Right atrium auricular region (tissue), 2 donors: ENCODE measurements at places on chromosomes 4 and X. TPM values are rescaled to one million over a fixed set of nuclear protein-coding genes. Genes with fewer than 3 reads are reported as not detected.
A peak's percentile ranks its signal among the peaks of the same experiment; 100 is the strongest.

GRCh38 chr4:67546004-67546356 is 677 bp upstream of the CENPC start:
- H3K27ac ChIP-seq, result peak overlapping the region; percentile 93
- no peaks in the 10 kb centered on the region for H3K36me3 ChIP-seq
- H3K27me3 ChIP-seq, result no peaks in the 10 kb centered on the region

DNA sequence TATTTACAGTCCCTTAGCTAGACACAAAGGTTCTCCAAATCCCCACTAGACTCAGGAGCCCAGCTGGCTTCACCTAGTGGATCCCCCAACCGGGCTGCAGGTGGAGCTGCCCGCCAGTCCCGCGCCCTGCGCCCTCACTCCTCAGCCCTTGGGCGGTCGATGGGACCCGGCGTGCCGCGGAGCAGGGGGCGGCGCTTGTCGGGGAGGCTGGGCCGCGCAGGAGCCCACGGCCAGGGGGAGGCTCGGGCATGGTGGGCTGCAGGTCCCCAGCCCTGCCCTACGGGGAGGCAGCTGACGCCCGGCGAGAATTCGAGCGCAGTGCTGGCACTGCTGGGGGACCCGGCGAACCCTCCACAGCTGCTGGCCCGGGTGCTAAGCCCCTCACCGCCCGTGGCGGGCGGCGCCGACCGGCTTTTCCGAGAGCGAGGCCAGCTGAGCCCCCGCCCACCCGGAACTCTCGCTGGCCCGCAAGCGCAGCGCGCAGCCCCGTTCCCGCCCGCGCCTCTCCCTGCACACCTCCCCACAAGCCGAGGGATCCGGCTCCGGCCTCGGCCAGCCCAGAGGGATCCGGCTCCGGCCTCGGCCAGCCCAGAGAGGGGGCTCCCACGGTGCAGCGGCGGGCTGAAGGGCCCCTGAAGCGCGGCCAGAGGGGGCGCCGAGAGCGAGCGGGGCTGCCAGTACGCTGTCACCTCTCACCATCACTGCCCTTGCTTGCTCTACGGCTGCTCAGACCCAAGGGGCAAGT is 39.4 kb downstream of the WFS1 start:
- DNase-seq, result no peak
- peaks cover 12% of the 10 kb centered on the region for H3K4me1 ChIP-seq
- H3K4me3 ChIP-seq, result peak overlapping the region; percentile 39
- H3K36me3 ChIP-seq, result no peaks in the 10 kb centered on the region
- H3K27ac ChIP-seq, result no peak overlapping the region
- H3K27me3 ChIP-seq, result no peaks in the 10 kb centered on the region

- no peak overlapping the region for H3K27ac ChIP-seq
- no peaks in the 10 kb centered on the region for H3K27me3 ChIP-seq
- H3K4me1 ChIP-seq, result no peaks in the 10 kb centered on the region
- H3K4me3 ChIP-seq, result no peak overlapping the region
- no peak for DNase-seq
These were observed 294.6 kb upstream of the NRK start for GRCh38 chrX:105527759-105528158.

DNA sequence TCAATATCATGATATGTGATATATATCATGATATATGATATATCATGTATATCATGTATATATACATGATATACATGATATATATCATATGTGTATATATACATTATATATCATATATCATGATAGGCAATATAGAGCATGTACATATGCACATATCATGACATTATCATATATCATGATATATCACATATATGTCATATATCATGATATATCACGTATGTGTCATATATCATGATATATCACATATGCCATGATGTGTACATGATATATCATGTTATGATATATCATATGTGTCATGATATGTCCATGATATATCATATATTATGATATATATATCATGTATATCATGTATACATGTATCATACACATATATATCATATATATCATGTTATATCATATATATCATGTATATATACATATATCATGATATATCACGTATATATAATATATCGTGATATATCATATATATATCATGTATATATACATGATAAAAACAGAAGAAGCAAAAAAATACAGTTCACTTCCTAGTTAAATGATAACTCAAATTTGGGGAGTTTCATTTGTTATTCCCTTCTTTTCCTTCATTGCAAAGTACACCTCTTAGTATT is 670.1 kb upstream of the EPHA5 start:
- DNase-seq, result no peak
- no peaks in the 10 kb centered on the region for H3K27me3 ChIP-seq
- H3K4me1 ChIP-seq, result no peaks in the 10 kb centered on the region
- H3K4me3 ChIP-seq, result no peak overlapping the region
- H3K36me3 ChIP-seq, result no peaks in the 10 kb centered on the region

DNA sequence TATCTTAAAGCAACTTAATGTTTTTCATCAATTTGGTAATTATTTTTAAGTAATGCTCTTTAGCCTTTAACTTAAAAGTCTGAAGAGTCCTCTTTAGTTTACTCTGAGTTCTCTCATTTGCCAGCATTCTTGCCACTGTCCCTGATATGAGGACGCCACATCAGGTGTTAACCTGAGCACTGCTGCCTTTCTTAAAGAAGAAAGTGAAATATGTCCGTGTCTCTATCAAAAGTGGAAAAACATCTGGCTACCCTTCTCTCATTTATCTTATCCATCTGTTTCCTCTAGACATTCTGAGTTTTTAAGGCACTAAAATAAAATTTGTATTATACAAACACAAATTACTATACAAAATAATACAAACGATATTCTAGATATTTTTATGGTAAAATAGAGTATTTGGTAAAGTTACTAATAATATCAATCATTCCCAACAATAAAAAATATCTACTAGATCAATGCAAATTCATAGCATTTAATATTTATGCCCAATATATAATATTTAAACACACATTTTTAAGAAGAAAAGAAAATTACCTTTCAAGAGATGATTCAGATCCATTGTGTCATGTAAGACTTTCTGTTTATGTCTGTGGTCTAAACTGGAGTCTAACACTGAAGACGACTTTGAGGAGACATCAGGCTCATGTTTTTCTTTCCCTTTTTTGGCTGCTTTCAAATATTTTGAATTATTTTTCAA is 14.0 kb downstream of the CFAP97 start:
- no peak for DNase-seq
- H3K27ac ChIP-seq, result no peak overlapping the region
- H3K4me3 ChIP-seq, result no peak overlapping the region
- H3K27me3 ChIP-seq, result no peaks in the 10 kb centered on the region
- H3K4me1 ChIP-seq, result no peaks in the 10 kb centered on the region
- H3K36me3 ChIP-seq, result no peaks in the 10 kb centered on the region

GRCh38 chr4:74449571-74450297 is 4.8 kb downstream of the AREG start:
- no peak for DNase-seq
- no peaks in the 10 kb centered on the region for H3K27me3 ChIP-seq
- no peak overlapping the region for H3K4me3 ChIP-seq
- no peaks in the 10 kb centered on the region for H3K4me1 ChIP-seq

- no peaks in the 10 kb centered on the region for H3K27me3 ChIP-seq
- H3K36me3 ChIP-seq, result no peaks in the 10 kb centered on the region
- no peak overlapping the region for H3K4me3 ChIP-seq
- H3K4me1 ChIP-seq, result no peaks in the 10 kb centered on the region
- DNase-seq, result no peak
These were observed 59.0 kb downstream of the ZNF827 start for GRCh38 chr4:145879598-145879997.

- peaks cover 6% of the 10 kb centered on the region for H3K36me3 ChIP-seq
- no peaks in the 10 kb centered on the region for H3K4me1 ChIP-seq
- no peak for DNase-seq
- H3K27ac ChIP-seq, result no peak overlapping the region
- H3K4me3 ChIP-seq, result no peak overlapping the region
- no peaks in the 10 kb centered on the region for H3K27me3 ChIP-seq
These were observed 16.0 kb downstream of the CLDN2 start for GRCh38 chrX:106936246-106936645.

- no peaks in the 10 kb centered on the region for H3K27me3 ChIP-seq
- no peaks in the 10 kb centered on the region for H3K4me1 ChIP-seq
- no peak for DNase-seq
- no peak overlapping the region for H3K27ac ChIP-seq
These were observed 52.2 kb downstream of the DCUN1D4 start for GRCh38 chr4:51895158-51895557.

DNA sequence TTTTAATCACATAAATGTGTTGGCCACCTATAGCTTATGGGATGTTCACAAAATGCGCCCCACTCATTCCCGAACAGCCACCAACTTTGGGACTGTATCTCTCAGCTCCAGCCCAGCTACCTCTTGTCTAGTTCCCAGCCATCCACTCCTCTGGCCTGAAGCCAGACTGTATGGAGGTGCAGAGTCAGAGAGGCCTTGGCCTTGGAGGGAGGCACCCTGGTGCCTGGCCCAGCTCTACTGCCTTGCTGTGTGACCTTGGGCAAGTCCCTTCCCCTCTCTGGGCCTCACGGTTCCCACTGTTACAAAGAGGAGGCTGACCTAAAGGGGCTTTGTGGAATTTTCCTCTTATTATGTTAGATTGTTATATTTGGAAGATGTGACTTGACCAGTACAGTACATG is 13.9 kb downstream of the MAMLD1 start:
- no peaks in the 10 kb centered on the region for H3K36me3 ChIP-seq
- no peak overlapping the region for H3K27ac ChIP-seq
- no peaks in the 10 kb centered on the region for H3K27me3 ChIP-seq
- no peaks in the 10 kb centered on the region for H3K4me1 ChIP-seq
- H3K4me3 ChIP-seq, result no peak overlapping the region

- H3K4me1 ChIP-seq, result no peaks in the 10 kb centered on the region
- H3K36me3 ChIP-seq, result no peaks in the 10 kb centered on the region
These were observed 126.7 kb upstream of the OTUD4 start for GRCh38 chr4:145307120-145307519.

DNA sequence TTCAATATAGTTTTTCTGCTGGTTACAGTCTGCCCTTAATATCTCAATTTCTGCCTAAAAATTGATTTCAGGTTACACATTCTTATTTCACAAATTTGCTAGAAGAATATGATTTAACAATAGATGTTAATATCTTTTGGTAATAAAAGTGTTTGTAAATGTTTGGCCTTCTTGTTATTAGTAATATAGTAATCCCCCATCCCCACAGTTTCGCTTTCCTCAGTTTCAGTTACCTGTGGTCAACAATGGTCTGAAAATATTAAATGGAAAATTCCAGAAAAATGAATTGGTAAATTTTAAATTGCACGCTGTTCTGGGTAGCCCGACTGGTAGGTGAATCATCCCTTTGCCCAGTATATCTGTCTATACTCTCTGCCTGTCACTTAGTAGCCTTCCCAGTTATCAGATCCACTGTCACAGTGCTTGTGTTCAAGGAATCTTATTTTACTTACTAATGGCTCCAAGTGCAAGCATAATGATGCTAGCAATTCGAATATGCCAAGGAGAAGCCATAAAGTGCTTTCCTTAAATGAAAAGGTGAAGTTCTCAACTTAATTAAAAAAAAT is 3.5 kb upstream of the BMP2K start:
- H3K4me3 ChIP-seq, result no peak overlapping the region
- H3K27me3 ChIP-seq, result no peaks in the 10 kb centered on the region
- peaks cover 12% of the 10 kb centered on the region for H3K4me1 ChIP-seq
- no peaks in the 10 kb centered on the region for H3K36me3 ChIP-seq

DNA sequence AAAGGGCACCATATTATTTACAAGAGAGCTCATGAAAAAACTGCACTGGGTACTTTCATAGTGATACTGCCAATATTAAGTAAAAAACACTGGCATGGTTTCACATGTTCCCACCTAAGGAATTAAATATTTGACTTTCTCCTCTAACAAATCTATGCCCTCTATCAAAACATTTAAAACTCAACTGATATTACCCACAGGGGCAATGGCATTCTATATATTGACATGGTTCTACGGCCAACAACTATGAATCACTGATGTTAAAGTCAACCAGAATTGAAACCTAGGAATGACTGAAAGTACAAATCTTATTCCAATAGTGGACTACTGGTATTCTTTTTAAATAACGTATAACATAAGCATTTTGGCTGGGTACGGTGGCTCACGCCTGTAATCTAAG is 28.2 kb downstream of the PHKA2 start:
- H3K36me3 ChIP-seq, result no peaks in the 10 kb centered on the region
- DNase-seq, result no peak

GRCh38 chrX:27444093-27444908 is 18.8 kb downstream of the PPP4R3C start:
- H3K27me3 ChIP-seq, result no peaks in the 10 kb centered on the region
- no peak overlapping the region for H3K27ac ChIP-seq
- no peaks in the 10 kb centered on the region for H3K36me3 ChIP-seq
- no peak overlapping the region for H3K4me3 ChIP-seq
- H3K4me1 ChIP-seq, result no peaks in the 10 kb centered on the region
- no peak for DNase-seq

GRCh38 chr4:55545641-55546505 is 836 bp downstream of the CLOCK start:
- peak overlapping the region; percentile 99 for H3K27ac ChIP-seq
- peak; percentile 76 for DNase-seq
- H3K27me3 ChIP-seq, result no peaks in the 10 kb centered on the region

GRCh38 chr4:142596121-142596520 is 250.0 kb downstream of the INPP4B start:
- no peaks in the 10 kb centered on the region for H3K27me3 ChIP-seq
- DNase-seq, result no peak
- no peak overlapping the region for H3K4me3 ChIP-seq
- no peaks in the 10 kb centered on the region for H3K4me1 ChIP-seq
- H3K36me3 ChIP-seq, result no peaks in the 10 kb centered on the region

DNA sequence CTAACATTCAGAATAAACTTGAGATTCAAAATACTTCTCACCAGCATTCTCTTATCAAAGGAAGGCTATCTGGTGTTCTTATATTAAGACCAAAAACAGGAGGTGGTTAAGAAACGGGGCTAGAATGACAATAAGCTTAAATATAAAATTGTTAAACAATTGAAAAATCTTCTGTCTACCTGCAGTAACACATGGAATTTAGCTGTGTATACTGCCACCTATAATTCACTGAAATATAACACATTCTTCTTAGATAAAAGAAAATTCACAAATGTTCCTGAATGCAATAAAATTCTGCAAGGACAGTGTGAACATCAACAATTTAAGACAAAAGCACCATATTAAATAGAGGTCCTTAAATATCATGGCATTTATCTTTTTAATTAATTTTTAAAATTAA is 11.5 kb upstream of the PCDH10 start:
- no peaks in the 10 kb centered on the region for H3K27me3 ChIP-seq
- no peaks in the 10 kb centered on the region for H3K36me3 ChIP-seq
- no peak overlapping the region for H3K27ac ChIP-seq
- no peak overlapping the region for H3K4me3 ChIP-seq

The ITIH6 gene
- not detected for total RNA-seq

The RPA4 gene
- total RNA-seq, result 0.35 TPM

The MAGEB2 gene
- total RNA-seq, result not detected

The CT55 gene
- not detected for total RNA-seq

The KLB gene
- 0.47 TPM for total RNA-seq

The TAF7L gene
- total RNA-seq, result not detected

The ADAM29 gene
- not detected for total RNA-seq

The HTN1 gene
- total RNA-seq, result not detected

The NIPAL1 gene
- 0.63 TPM for total RNA-seq

The CHST7 gene
- total RNA-seq, result 33.6 TPM

The SMIM10 gene
- 4.9 TPM for total RNA-seq

The PQBP1 gene
- 66.7 TPM for total RNA-seq
